ENCODE measurements at places on chromosomes 7 and 10. TPM values are rescaled to one million over a fixed set of nuclear protein-coding genes. Genes with fewer than 3 reads are reported as not detected.

DNA sequence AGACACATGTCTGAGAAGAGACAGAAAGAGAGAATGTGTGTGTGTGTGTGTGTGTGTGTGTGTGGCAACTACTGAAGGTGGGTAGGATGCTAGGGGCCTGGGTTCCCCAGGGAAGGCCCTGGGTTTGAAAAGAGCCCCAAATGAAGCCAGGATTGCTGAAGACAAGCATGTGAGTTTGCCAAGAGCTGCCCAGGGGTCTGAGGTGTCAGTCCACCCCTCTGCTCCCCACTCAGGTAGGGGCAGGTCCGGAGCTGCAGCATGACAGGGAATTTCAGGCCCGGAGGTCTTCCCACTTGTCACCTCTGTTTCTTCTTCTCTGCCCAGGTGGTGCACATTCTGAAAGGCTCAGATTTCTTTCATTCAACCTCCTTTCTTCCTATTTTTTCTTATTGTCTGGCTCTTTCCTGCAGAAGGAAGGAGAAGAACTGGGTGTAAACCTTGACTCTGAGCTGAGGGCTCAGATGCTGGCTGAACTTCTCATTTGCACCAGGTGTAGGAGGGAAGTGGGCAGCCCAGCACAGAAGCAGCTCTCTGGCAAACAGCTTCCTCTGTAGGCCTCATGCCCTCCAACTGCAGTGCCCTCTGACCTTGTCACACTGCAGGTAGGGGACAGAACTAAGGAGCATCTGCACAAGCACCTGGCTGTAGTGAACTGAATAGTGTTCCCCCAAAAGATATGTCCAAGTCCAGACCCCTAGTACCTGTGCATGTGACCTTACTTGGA, 79.6 kb upstream of the LRRC4 start:
- no peak for DNase-seq

Gene LRRN3
- 5.3 TPM for polyA plus RNA-seq

- no peak for DNase-seq
Observed at GRCh38 chr10:71957546-71958275, 6.5 kb upstream of the CHST3 start.

DNA sequence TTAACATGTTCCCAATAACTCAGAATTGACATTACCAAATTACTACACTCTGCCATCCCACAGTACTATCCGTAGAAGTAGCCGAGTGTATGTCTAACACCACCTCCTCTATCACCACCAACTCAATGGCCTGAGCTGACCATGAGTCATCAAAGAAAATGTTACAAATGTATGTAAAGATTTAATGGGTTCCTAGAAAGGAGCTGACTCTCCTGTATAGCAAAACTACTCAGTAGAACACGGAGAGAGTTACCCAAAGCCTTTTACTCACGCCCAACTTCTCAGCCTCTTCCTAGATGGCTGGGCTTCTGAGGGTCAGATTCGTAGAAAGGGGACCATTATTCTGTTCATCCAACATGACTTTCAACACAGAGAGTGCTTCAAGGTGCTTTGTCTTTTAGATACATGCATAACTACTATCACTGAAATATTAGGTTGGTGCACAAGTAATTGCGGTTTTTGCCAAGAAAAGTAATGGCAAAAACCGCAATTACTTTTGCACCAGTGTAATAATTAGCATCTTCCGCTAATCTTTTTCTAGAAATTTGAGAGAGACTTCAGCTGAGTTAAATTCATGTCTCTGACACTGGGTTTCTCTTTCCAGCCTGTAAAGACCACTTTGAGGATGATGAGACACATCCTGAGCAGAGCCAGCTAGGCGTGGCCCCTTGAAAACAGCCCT, 24.0 kb upstream of the NANOS1 start:
- no peak for DNase-seq

DNA sequence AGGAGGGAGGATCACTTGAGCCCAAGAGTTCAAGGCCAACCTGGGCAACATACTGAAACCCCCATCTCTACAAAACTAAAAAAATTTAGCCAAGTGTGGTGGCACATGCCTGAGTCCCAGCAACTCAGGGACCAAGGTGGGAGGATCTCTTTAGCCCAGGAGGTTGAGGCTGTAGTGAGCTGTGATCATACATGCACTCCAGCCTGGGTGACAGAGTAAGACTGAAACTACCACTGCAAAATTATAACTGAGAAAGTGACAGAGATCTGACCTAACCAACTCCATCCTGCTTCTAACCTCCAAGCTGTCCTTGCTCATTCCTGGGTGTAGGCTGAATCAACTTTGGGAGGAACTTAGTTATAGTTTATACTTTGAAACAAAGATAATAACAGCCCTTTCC, 59.4 kb downstream of the HTR7 start:
- no peak for DNase-seq

DNA sequence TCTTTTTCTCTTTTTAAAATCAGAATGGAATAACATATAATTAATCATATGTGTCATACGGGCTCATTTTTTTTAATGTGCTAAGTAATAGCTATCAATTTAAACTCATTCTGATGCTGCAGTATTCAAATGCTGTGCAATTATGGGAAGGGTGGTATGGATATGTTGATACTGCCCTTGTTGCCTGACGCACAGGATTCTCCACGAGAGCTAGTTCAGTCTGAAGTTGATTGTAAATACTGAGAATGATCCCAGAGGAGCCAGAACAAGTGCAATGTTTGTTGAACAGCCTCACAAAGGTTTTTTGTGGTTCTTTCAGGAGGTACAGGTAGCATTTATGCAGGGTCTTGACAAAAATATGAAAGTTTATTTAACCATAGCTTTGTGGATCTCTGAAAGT, 13.4 kb downstream of the NPY start:
- DNase-seq, result no peak

GRCh38 chr10:84204122-84204521, 9.8 kb downstream of the CDHR1 start:
- DNase-seq, result no peak

Gene AFAP1L2
- polyA plus RNA-seq, result 3.6 TPM

GRCh38 chr7:158525648-158526484, 61.8 kb downstream of the PTPRN2 start:
- no peak for DNase-seq

DNA sequence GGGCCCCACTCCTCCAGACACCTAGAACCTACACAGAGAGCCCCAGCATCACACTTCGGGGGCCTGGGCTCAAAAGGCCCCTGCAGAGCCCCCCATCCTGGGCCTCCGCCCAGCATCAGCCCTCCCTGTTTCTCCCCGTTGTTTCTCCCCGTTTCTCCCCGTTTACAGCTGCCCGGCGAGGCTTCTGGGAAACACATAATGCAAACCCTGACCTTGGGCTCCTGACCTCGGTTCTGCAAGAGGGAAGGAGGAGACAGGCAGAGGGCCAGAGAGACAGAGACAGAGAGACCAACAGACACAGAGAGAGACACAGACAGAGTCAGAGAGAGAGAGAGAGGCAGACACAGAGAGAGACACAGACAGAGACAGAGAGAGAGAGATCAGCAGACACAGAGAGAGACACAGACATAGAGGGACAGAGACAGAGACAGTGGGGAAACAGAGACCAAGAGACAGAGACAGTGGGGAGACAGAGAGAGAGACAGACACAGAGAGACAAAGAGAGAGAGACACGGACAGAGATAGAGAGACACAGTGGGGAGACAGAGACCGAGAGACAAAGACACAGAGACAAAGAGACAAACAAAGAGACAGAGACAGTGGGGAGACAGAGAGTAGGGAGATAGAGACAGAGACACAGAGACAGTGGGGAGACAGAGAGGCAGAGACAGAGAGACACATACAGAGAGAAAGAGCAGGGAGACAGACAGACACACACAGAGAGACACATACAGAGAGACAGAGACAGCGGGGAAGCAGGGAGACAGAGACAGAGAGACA, 12.5 kb downstream of the VENTX start:
- no peak for DNase-seq

GRCh38 chr10:89163265-89163995, 43.7 kb downstream of the CH25H start:
- DNase-seq, result no peak

Gene GDF2
- polyA plus RNA-seq, result not detected

DNA sequence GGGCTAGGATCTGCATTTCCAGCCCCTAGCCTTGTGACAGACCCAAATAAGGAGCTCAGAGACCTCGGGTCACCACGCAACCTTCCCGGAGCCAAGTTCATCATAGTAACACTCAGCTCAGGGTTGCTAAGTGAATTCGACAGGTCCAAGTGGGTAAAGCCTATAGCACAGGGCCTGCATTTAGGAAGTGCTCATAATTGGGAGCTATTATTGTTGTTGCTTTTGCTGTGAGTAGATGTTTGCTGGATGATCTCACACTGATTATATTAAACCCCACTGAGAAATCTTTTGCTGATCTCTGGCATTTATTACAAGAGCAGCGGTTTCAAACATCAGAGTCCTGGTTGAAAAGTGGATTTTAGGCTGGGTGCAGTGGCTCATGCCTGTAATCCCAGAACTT, 20.3 kb upstream of the SAR1A start:
- no peak for DNase-seq

Gene SPDYE5
- polyA plus RNA-seq, result not detected

GRCh38 chr7:46485481-46486065, 564.5 kb upstream of the IGFBP3 start:
- no peak for DNase-seq

DNA sequence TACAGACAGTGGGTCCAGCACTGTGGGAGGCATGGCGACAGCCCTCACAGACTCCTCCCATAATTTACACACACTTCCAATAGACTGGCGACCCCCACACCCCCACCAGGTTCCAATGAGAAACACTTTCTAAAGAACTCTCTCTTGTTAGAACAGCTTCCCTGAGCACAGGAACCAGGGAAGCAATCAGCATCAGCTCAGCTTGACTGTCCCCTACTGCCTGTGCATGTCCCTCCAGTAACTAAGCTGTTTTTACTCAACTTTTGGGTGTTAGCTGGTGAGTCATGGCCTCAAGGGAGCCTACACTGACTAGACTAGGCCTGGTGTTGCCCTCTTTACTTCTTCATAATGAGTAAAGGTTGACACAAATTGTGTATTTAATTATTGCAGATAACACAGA, 32.6 kb upstream of the HERPUD2 start:
- no peak for DNase-seq

Gene KDM7A
- 2.7 TPM for polyA plus RNA-seq

DNA sequence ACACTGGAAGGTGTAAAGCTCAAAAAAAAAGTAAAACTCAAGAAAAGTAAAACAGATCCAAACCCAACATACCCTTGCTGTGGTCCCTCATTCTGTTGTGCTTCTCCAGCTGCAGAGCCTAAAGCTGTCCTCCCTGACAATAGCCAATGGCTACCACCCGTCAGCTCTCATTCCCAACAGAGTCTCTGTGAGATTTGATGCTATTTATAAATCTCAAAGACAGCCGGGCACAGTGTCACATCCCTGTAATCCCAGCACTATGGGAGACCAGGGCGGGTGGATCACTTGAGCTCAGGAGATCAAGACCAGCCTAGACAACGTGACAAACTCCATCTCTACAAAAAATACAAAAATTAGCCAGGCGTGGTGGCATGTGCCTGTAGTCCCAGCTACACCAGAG, 116.0 kb downstream of the KMT2E start:
- DNase-seq, result no peak

GRCh38 chr7:1668396-1669063, 1.5 kb upstream of the ELFN1 start:
- peak; percentile 49 for DNase-seq

GRCh38 chr7:89170628-89171027, 375.1 kb upstream of the TEX47 start:
- DNase-seq, result no peak

DNA sequence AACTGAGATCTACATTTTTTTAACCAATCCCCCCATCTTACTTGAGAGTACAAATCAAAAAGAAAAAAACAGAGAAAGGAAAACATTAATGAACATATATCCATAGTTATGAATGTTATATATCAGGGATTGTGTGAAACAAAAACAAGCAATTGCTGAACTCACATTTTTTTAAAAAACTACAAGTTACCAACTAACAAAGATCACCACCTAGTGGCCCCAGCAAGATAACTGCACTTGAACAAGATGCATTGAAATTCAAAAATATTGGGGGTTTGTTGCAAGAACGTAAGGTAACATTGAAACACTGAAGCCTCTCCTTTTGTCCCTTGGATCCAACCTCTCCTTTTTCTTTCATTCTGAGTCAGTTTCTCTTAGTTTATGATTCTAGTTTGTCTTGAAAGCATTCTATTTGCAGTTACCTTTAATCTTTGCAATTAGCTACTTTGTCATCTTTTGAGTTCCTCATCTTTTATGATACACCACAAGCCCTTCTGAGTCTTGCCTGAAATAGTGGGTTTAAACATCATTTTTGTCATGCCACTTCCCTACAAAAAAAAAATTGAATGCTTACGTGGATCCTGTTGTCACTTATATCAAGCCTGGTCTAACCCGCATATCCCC, 87.3 kb upstream of the TES start:
- DNase-seq, result no peak

GRCh38 chr10:3432081-3432825, 259.7 kb upstream of the PITRM1 start:
- no peak for DNase-seq

DNA sequence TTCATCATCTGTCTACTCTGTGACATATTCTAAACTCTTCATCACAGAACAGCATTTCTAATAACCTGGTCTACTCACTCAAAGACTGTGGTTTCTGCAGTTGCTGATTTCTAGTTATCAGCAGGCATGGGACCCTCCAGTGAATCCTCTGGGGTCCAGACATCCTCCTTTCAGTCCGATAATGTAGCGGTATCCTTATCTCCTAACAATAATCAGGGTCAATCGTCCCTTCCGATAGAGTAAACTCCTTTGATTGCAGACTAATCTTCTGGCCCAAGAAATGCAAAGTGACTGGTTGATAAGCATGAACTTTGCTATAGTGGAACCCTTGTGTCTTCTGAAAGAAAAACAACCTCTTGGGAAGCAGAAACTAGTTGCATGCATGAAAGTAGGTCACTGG, 1209.8 kb upstream of the CELF2 start:
- DNase-seq, result no peak

- DNase-seq, result no peak
Observed at GRCh38 chr10:60537697-60538096, 148.0 kb upstream of the ANK3 start.

DNA sequence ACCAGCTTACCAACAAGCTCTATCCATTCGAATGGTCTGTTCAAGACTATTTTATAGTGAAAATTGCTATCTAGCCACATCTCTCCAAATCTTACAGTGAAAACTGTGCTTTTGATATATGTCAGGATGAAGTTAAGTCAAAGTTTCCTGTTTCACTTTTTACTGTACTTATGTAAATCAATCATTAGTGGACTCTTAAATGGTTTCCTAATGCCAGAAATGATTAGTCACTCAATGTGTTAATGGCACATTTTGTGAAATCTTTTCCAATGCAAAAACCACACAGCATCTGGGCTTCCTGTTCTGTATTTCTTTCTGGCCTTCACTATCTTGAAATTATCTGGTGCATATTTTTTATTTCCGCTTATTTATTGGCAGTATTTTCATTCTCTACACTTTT, 87.3 kb upstream of the STEAP1B start:
- DNase-seq, result no peak

Gene CPA2
- not detected for polyA plus RNA-seq

DNA sequence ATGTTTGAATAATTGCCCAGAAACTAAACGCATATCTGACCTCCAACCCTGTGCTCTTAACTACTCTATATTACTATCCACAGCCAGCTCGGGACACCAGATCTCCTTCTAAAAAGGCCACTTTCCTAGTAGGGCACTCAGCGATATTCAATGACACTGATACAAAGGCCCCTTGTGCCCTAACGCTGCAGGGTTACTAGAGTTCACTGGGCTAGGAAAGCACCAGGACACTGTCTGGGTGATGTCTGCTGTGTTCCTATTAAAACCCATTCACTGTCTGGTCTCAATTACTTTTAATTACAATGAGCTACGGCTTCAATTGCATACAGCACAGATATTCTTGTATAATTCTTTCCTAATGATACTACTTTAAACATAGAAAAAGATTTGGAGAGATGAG, 91.7 kb downstream of the SORCS1 start:
- DNase-seq, result no peak

Gene INSYN2A
- polyA plus RNA-seq, result not detected
